ENCODE measurements at places on chromosomes 12 and 14.

DNA sequence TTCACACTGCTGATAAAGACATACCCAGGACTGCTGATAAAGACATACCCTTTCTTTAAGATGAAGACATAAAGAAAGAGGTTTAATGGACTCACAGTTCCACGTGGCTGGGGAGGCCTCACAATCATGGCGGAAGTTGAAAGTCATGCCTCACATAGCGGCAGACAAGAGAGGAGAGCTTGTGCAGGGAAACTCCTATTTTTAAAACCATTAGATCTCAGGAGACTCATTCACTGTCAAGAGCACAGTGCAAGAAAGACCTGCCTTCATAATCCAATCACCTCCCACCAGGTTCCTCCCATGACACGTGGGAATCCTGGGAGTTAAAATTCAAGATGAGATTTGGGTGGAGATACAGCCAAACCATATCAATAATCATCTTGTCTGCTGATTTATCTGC lies 278.1 kb downstream of the SLC6A15 start:
- no peak for DNase-seq

GRCh38 chr12:97305651-97306050 lies 157.0 kb upstream of the RMST start:
- no peak for DNase-seq

DNA sequence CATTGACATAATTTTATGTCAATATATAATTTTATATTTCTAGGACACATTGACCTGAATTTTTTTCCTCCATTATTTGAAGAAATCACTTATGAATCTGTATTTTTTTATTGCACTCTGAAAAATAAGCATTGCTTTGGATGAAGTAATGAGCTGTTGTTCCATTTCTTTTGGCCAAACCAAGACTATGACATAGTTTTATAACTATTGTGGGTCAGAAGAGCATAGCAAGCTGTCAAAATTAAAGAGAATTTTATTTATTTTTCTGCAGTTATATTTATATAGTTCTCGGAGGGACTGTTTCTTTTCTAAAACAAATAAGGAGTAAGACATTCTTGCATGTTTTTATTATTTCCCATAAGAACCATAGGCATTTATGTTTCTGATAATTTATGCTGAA lies 8.5 kb downstream of the C12orf75 start:
- DNase-seq, result no peak

DNA sequence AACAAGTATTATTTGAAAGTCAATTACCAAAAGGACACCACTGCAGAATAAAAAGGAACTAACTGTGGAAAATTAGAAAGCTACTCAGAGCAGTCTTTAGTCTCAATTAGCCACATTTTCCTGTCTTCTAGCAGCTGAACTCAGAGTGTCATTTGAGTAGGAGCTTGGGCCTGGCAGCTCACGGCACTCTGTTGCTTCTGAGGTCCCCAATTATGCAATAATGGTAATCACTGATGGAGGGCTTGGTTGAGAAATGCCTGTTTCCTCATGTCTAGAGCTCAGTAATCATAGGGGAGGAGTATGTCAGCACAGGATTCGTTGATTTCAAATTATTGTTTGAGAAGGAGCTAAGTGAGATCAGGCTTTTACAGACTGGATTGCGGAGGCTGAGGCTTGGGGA lies 108.6 kb downstream of the VRK1 start:
- no peak for DNase-seq

GRCh38 chr12:121975021-121975420 lies 46.7 kb upstream of the BCL7A start:
- no peak for DNase-seq

- peak; percentile 63 for DNase-seq
These were observed 89.6 kb downstream of the TTC7B start for GRCh38 chr14:90726656-90727055.

DNA sequence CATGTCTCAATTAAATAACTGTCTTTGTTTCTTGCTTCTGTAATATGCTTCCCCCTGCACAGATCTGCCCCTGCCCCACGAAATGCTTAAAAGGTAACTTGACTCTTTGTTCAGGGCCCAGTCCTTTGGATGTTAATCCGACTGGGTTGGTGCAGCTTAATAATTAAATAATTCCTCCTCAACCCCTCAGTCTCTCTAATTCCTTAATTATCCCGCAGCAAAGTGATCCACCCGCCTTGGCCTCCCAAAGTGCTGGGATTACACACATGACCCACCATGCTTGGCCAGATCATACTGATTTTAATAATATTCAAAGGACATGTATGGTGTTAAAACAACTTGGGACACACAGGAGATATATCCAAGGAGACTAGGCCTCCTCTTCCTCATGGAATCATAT lies 18.2 kb upstream of the ANAPC7 start:
- DNase-seq, result no peak

Measured in COR-L47 (cell line).